Ovary (tissue), 10 donors: ENCODE measurements at places on chromosomes 6 and 20. TPM values are rescaled to one million over a fixed set of nuclear protein-coding genes. Genes with fewer than 3 reads are reported as not detected.

CYP39A1 gene
- 22.9 TPM for total RNA-seq

CGA gene
- not detected for total RNA-seq

MMP24 gene
- 1.2 TPM for total RNA-seq

CCN6 gene
- not detected for total RNA-seq

SMLR1 gene
- not detected for total RNA-seq

DNA sequence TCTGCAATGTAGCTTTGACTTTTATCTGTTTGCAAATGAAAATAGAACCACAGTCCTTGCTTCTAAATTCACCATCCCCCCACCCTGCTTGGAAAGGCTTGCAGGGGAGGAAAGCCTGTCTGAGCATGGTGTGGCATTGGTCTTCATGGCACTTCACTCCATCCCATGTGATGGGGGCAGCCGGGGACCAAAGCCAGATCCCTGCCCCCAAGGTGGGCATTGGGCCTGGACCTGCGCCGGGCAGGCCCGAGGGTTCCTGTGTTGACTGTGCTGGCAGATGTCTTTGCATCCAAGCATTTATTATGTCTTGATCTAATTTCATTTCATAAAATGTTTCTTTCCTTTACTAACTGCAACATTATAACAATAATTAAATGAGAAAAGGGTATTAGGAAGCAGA lies 120.0 kb downstream of the SYNDIG1 start:
- no peak overlapping the region for H3K27ac ChIP-seq
- H3K36me3 ChIP-seq: no peaks in the 10 kb centered on the region
- no peaks in the 10 kb centered on the region for H3K27me3 ChIP-seq
- DNase-seq: no peak

GRCh38 chr20:47663354-47664067 lies 121.8 kb downstream of the SULF2 start:
- H3K36me3 ChIP-seq: no peaks in the 10 kb centered on the region
- H3K4me3 ChIP-seq: no peak overlapping the region
- H3K4me1 ChIP-seq: peaks cover 10% of the 10 kb centered on the region
- DNase-seq: peak; percentile 75
- H3K27ac ChIP-seq: peak overlapping the region; percentile 25

- DNase-seq: peak; percentile 71
- H3K36me3 ChIP-seq: no peaks in the 10 kb centered on the region
- peaks cover 9% of the 10 kb centered on the region for H3K4me1 ChIP-seq
- no peak overlapping the region for H3K27ac ChIP-seq
These were observed 209.7 kb downstream of the SMOC2 start for GRCh38 chr6:168650671-168651111.

- no peaks in the 10 kb centered on the region for H3K4me1 ChIP-seq
- no peak overlapping the region for H3K4me3 ChIP-seq
- no peaks in the 10 kb centered on the region for H3K27me3 ChIP-seq
These were observed 14.9 kb downstream of the TMEM181 start for GRCh38 chr6:158574800-158575199.

DNA sequence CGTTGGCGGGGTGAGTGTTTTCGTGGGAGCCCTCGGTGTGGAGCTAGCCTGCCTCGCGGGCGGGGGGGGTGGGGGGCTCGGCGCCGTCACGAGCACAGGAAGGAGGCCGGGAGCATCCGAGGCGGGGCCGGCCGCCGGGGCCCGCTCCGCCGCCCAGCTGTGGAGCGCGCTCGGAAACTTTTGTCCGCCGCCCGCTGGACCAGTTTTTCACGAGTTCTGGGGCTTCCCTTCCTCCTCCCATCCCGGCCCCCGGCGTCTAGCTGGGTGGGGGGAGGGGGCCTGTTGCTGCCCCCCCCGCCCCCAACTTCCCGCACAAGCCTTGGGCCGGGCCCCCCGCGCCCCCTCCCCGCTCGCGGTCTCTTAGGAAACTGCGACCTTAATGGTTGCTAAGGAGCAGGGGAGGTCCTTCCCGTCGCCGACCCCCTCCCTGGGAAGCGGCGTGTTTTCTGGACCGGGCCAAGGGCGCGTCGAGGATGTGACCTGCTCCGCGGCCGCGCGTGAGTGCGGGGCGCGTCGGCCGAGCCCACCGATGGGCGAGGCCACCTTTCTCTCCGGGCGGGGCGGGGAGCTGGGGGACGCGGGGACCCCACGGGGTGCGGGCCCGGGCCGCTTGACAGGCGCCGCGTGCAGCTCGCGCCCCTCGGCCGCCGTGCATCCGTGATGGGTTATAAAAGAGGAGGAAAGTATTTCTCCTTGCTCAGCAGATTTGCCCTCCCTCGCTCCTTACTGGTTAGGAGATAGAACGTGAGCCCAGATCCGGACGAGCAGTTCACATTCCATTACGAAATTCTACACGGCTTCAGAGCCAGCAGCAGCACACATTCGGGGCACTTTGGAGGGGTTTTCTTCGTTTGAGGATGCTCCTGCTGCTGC lies 1.4 kb downstream of the RREB1 start:
- H3K36me3 ChIP-seq: no peaks in the 10 kb centered on the region
- peak overlapping the region; percentile 91 for H3K27ac ChIP-seq
- no peaks in the 10 kb centered on the region for H3K27me3 ChIP-seq
- DNase-seq: peak; percentile 72

- H3K36me3 ChIP-seq: no peaks in the 10 kb centered on the region
- H3K27me3 ChIP-seq: no peaks in the 10 kb centered on the region
- no peak for DNase-seq
- no peak overlapping the region for H3K4me3 ChIP-seq
These were observed 789.2 kb downstream of the MAFB start for GRCh38 chr20:39899881-39900280.

DNA sequence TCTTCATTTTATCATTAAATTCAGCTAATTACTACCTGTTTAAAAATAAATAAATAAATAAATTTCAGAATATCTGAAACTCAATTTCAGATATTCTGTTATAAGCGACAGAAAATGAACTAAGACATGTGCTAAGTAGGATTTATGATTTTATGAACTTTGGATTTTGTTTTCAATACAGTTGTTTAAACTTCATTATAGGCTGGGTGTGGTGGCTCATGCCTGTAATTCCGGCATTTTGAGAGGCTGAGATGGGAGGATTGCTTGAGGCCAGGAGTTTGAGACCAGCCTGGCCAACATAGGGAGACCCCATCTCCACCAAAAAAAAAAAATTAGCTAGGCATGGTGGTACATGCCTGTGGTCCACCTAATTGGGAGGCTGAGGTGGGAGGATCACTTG lies 36.0 kb downstream of the AFG1L start:
- no peak overlapping the region for H3K27ac ChIP-seq
- no peak for DNase-seq
- H3K36me3 ChIP-seq: no peaks in the 10 kb centered on the region
- H3K4me3 ChIP-seq: no peak overlapping the region
- no peaks in the 10 kb centered on the region for H3K4me1 ChIP-seq
